ENCODE measurements at places on chromosomes 1 and 21.
A peak's percentile ranks its signal among the peaks of the same experiment; 100 is the strongest.

- no peaks in the 10 kb centered on the region for H3K4me1 ChIP-seq
- no peak for DNase-seq
- no peak overlapping the region for H3K27ac ChIP-seq
- H3K36me3 ChIP-seq, result no peaks in the 10 kb centered on the region
- no peaks in the 10 kb centered on the region for H3K27me3 ChIP-seq
- H3K4me3 ChIP-seq, result no peak overlapping the region
Observed at GRCh38 chr1:201369209-201369608, 8.3 kb downstream of the TNNT2 start.

DNA sequence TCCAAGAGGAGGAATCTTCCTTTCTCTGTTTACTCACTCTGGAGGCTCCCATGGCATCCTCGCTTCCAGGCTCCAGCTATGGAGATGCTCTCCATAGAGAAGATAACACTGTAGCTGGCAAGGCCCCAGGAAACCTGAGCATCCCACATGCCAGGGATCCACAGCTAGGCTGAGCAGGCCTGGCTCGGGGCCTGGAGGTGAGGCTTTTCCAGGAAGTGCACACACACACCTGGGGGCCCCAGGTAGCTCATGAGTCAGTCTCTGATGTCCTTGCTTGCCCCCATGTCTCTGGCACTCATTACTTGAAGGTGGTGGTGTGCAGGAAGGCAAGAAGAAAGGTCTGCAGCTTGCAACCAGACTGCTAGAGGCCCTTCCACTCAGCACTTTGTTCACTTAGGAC is 5.5 kb upstream of the LCE5A start:
- no peaks in the 10 kb centered on the region for H3K4me1 ChIP-seq
- H3K27me3 ChIP-seq, result no peaks in the 10 kb centered on the region
- no peak for DNase-seq
- H3K4me3 ChIP-seq, result no peak overlapping the region

GRCh38 chr1:116345843-116346242 is 27.2 kb upstream of the ATP1A1 start:
- peaks cover 20% of the 10 kb centered on the region for H3K4me1 ChIP-seq
- no peak for DNase-seq
- no peaks in the 10 kb centered on the region for H3K27me3 ChIP-seq
- no peaks in the 10 kb centered on the region for H3K36me3 ChIP-seq
- no peak overlapping the region for H3K4me3 ChIP-seq
- no peak overlapping the region for H3K27ac ChIP-seq

GRCh38 chr1:44031252-44032169 is at the start of gene SLC6A9:
Gene SLC6A9, minus strand, starts transcription at chr1:44031462. Its CDS starts 7,185 bp downstream, at chr1:44024277.
- no peaks in the 10 kb centered on the region for H3K36me3 ChIP-seq
- peak within 1 kb of the TSS; percentile 91 for H3K27ac ChIP-seq
- H3K27me3 ChIP-seq, result no peaks in the 10 kb centered on the region
- peaks cover 19% of the 10 kb centered on the region for H3K4me1 ChIP-seq

DNA sequence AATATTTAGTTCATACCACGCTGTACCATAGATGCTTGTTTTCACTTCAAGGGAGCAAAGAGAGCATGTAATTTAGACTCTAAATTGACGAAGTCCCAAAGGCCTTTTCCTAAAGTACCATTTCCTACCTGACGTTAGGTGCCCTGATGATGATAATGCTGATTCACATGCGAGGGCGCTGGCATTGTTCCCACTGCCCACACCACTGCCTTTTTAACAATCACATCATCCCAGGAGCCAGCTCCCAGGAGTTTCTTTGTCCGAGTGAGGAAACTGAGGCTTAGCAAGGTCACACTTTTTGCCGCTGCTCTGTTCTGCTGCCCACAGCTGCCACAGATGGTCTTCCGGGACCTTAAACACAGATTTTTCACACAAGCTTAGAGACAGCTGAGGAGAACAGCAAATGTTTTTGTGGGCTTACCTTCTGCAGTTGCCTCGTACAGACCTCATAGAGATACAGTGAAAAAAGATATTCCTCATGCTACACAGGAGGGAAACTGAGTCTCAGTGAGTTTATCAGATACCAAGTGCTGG is 69.4 kb downstream of the EVA1C start:
- no peak for DNase-seq
- H3K27me3 ChIP-seq, result no peaks in the 10 kb centered on the region
- no peaks in the 10 kb centered on the region for H3K4me1 ChIP-seq
- H3K27ac ChIP-seq, result no peak overlapping the region
- H3K4me3 ChIP-seq, result no peak overlapping the region
- H3K36me3 ChIP-seq, result no peaks in the 10 kb centered on the region

- no peak overlapping the region for H3K27ac ChIP-seq
- H3K27me3 ChIP-seq, result no peaks in the 10 kb centered on the region
- no peaks in the 10 kb centered on the region for H3K4me1 ChIP-seq
Observed at GRCh38 chr1:163267962-163268361, 53.8 kb upstream of the NUF2 start.
